Hepatocyte (in vitro differentiated cells): ENCODE measurements at places on chromosomes 6 and 20.

DNA sequence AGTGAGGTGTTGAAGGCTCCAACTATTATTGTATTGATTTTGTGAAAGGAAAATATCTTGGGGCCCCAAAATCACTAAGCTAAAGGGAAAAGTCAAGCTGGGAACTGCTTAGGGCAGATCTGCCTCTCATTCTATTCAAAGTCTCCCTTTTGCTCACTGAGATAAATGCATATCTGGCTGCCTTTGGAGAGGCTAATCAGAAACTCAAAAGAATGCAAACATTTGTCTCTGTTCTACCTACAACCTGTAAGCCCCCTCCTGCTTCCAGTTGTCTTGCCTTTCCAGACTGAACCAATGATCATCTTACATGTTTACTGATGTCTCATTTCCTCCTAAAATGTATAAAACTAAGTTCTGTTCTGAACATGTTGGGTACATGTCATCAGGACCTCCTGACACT is 125.9 kb downstream of the HTR1B start:
- no peak for DNase-seq

DNA sequence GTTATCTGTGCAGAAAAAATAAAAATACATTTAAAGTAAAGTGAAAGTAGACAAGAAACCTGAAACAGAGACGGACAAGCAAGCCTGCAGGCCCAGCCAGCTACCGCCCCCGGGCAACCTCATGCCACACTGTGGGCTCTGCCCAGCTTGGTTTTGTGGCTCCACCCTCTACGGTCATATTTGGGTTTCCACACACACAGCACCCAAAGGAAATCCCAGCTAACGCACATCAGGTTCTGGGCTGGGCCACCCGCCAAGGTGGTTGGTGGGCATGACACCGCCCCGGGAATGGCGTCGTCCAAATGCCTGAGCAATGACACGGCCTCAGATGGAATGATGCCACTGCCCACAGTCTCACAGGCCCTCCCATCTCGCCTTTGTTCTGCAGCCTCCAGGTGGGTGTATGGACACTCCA is 22.9 kb downstream of the FAM110A start:
- no peak for DNase-seq

- DNase-seq: no peak
These were observed 494.8 kb upstream of the MAN1A1 start for GRCh38 chr6:119844387-119844786.

- DNase-seq: peak; percentile 30
These were observed 61.1 kb downstream of the FAM217A start for GRCh38 chr6:4017834-4018170.

DNA sequence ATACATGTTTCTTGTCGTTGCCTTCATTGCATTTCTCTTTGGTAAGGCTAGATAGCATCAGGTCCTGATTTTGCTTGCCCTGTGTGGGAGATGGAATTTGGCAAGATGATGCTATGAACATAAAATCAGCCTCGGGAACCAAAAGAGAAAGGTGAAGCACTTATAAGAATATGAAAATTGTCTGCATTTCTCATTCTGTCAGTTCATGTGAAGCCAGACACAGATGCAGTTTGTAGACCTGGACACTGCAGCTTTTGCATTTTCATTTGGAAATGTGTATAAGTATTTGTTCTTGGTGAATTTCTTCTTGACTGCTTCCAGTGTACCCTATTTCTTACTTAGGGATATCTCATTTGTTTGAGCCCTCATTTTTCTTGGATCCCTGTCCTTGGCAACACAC is 1.3 kb downstream of the YWHAB start:
- DNase-seq: no peak

DNA sequence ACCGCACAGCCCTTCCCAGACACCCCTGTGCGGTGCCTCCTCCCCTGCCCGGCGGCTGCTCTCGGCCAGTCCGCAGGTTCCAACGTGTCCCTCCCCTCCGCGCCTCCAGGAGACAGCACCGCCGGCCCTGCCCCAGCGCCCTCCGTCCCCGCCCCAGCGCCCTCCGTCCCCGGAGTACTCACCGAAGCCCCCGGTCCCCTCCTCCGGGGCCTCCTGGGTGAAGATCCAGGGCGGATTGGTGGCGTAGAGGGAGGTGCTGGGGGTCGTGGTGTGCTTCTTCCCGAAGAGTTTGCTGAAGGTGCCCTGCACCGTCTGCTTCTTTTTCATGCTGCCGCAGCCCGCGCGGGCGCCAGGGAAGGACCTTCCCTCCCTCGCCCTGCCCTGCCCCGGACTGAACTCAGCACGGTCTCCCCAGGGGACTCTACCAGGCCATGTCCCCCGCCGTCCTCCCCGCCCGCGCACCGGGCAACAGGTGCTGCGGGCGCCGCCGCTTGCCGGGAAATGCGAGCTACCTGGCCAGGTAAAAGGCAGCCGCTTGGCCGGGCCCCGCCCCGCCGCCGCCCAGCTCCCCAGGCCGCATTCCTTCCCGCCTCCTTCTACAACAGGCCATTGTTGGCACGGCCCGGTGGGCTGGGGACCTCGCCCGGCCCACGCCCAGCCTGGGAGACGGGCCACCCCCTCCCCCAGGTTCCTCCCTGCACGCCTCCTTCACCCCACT is at the start of gene C6orf132:
TSS of gene C6orf132 (minus strand) at position 503 of the 718 bp plus-strand sequence. CDS start at position 327, 176 bp downstream.
- peak; percentile 86 for DNase-seq

DNA sequence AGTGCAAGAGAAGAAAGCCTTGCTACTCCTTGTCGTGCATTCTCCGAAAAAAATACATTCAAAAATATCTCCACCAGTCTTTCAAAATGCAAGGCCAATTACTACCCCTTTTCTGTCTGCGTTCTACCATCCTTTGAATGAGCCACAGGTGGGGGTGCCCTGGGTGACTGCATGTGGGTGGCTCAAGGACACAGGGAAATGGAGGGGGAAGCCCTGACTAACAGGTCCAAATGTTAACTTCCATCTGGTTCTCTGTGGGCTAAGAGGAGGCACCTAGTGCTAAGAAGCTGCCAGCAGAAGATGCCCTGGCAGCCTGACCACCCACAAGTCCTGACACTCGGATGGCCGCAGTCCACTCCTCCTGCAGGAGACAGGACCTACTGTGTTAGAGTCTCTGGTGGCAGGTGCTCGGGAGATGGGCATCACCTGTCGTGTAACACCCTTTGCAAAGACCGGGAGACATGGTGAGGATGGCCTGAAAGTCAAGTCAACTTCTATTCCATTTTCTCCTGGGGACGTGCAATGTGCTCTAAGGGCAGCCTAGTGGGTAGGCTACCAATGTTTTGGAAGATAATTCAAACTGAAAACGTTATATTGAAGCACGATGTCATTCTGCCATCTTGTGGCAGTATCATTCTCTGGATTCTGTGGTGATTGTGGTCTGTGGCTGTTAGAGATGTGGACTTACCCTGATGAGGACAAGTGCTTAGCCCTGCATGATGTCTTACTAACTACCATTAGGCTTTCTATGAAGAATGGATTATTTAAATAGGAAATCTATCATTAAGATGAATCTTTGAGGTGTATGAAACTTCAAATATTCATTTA is 27.4 kb upstream of the IGF2R start:
- peak; percentile 24 for DNase-seq

DNA sequence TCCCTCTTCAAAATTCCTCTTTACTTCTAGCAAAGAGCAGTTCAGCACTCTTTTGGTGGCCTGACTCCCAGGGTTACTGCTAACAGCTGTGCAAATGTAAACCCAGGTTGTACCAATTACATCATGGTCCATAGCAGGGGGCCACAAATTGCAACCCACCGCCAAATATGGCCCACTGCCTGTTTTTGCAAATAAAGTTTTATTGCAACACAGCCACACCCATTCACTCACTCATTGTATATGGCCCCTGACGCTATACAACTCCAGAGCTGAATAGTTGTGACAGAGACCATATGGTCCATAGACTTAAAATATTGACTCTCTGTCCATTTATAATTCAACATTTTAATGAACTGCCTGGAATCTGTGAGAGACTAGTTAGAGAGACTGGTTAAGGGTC is 233.4 kb downstream of the NFATC2 start:
- no peak for DNase-seq

DNA sequence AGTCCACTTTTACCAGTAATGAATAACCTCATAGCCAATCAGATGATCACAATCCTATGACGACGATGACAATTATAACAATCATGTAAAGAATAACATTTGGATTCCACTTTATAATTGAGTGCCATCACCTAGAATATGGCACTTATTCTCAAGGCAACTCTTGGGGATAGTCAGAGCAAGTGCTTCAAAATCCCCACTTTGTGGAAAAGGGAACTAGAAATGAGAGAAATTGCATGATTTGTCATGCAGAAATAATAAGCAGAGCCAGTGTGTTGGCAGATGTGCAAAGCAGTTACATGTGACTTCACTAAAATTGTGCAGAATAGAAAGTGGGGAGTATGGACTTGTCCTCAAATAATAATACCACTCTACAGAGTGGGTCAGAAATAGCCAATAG is 41.3 kb downstream of the FRK start:
- DNase-seq: no peak

GRCh38 chr20:58647796-58648501 is 3.1 kb upstream of the STX16 start:
- DNase-seq: no peak

GRCh38 chr6:167402195-167402686 is 77.4 kb downstream of the TTLL2 start:
- DNase-seq: no peak

DNA sequence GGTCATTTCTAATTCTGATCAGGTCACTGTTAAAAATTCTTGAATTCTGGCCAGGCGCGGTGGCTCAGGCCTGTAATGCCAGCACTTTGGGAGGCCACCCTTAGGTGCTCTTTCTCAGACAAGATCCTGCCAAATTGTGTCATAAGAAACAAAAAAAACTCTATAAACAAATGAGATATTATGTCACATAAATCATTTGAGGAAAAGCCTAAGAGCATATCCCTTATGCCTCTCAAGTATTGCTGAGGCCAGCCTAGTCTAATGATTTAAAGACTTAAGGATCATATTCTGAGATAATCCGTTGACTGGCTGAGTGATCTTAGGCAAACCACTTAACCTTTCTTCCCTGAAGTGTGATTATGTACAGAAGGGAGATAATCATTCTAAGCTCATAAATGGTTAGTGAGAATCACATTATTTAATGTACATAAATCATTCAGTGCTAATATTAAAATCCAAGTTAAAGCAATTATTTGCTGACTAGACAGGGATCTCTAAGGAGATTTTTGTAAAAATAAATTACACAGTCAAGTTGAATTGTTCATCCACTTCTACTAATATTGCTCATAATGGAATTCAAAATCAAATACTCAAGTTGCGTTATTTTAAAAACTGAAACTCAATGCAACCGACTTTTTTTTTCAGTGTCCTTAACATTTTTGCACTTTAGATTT is 365.4 kb downstream of the PHF3 start:
- DNase-seq: no peak
